Activated naive CD4-positive, alpha-beta T cell (primary cell): ENCODE measurements at places on chromosomes 7 and 10.

- no peak for DNase-seq
Measured at GRCh38 chr10:74174521-74174920, 23.5 kb downstream of the ADK start.

DNA sequence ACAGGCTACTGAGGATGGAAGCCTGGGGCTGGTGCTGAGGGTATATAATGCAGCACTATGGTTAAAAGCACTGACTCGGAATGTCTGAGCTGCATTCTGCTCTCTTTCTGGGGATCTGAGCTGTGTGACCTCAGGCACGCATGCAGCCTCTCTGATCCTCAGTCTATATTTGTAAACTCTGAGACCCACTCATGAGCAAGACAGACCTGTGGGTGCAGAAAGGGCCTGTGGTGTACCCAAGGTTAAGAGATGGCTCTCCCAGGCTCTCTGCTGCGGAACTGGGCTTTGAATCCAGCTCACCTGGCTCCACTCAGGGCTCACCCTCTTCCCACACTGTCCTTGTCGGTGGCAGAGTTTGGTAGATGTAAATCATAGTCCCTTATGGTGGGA lies 89.9 kb downstream of the CHST15 start:
- no peak for DNase-seq

GRCh38 chr10:63520500-63521415 lies at the start of gene REEP3:
REEP3 (plus strand) TSS chr10:63521401; CDS start chr10:63521546, 145 bp downstream.
- peak; percentile 4 for DNase-seq

DNA sequence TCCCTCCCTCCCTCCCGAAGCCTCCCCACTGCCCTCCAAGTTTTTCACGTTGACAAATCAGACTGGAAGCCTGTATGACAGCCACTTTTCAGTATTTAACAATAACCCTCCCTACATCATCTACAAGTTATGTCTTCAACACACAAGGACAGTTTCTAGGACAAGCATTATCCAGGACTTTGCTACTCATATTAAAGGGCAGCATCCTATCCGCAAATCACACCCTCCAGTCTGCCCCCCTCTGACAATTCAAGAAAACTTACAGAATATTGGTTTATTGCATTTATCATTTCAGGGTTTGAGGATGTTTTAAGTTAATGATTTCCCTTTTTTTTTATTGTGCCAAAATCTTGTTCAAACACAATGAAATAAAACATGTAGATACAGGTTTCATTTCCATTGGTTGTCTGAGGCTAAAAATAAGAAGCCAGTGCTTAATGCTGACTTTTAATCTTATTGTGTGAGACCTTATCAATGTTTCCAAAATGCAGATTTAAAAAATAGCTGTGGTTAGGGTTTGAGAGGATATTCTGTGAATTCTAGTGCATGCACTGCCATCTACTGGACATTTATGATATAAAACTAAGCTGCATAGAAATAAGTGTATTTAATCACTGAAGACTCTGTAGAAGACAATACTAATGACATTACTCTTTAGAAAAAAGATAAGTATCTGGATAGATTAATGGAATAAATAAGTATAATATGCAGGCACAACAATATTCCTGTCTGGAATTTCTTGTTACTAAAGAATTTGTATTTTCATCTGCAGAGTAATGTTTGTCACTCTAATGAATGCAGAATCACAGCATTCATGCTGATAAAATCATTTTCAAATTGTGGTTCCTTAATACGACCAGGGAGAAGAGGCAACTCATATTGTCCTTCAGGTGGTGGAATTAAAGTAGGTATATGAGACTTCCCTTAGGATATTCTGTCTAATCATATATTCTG lies 64.1 kb downstream of the CAV1 start:
- no peak for DNase-seq

DNA sequence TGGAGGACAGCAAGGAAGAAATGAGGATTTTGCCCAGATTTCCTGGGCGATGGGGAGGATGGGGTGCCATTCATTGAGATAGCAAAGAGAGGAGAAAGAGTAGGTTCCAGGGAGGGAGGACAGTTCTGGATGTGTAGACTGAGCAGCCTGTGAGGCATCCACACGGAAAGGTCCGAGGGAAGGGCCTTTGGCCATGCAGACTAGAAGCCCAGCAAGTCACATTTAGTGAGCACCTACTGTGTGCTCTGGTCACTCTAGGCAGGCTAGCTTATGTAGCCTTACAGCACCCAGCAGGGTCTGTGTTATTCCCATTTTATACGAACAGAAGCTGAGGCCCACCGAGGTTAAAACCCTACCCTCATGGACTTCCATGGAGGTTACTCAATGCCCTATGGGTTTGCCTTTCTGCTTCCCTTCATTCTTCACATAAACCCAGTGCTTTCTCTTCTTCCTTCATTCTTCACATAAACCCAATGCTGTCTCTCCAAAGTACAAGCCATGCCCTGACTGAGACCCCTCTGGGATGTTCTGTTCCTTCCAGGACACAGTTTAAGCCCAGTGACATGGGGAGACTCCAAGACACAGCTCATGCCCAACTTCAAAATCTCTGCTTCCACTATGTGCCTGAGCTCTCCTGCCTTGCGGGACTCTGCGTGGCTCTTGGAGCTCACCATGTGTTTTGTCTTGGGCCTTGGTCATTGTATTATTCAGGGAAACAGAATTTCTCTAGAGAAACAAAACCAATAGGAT lies 13.7 kb downstream of the IL2RA start:
- no peak for DNase-seq

- DNase-seq = no peak
Measured at GRCh38 chr10:113519681-113520115, 33.2 kb upstream of the HABP2 start.

GRCh38 chr10:67127441-67127840 lies 201.6 kb downstream of the LRRTM3 start:
- DNase-seq = no peak

- no peak for DNase-seq
Measured at GRCh38 chr10:114273910-114274309, 34.9 kb downstream of the VWA2 start.

DNA sequence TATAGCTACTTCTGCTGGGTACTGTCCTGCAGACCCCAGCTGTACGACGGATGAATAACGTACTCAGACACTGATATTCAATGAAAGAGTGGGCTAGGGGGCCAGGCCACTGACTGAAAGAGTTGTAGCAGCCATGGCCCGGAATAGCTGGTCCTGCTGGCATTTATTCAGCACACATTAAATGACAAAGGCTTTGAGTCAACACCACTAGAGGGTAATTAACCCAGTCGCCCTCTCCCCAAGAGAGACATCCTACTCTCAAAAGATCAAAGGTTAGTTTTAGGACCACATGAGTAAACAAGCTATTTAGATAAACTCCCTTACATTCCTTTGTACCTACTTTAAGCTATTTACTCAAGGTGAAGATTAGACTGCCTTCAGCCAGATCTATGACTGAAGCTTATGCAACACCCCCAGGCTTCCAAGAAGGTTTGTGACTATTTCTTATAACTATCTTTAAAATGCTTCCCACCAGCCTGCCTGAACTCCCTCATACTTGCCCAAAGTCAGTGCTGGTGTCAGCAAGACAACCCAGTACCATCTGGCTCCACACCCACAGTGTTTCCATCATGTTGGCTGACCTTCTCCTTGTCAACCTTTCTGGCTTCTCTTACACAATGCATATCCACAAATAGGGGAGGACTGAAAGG lies 629.1 kb downstream of the SORCS1 start:
- DNase-seq = no peak

DNA sequence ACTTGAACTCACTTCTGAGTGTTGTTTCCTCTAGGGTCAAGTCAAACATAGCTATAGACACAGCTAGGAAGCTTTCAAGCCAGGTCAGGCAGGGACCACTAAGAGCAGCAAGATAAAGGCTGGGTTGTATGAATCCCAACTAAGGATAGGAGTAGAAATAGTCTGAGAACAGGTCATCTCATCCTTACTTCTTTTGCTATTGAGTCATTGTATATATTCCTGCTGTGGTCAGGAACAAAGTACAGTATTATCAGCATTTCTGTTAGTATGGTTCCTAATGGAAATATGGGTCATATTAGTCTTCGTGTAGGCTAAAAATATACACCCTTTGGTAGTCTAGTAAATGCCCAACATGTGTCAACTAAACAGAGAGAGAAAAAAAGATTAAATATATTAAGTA lies 145.3 kb downstream of the BTAF1 start:
- DNase-seq = no peak

- DNase-seq = no peak
Measured at GRCh38 chr10:3773460-3774017, 11.5 kb downstream of the KLF6 start.

DNA sequence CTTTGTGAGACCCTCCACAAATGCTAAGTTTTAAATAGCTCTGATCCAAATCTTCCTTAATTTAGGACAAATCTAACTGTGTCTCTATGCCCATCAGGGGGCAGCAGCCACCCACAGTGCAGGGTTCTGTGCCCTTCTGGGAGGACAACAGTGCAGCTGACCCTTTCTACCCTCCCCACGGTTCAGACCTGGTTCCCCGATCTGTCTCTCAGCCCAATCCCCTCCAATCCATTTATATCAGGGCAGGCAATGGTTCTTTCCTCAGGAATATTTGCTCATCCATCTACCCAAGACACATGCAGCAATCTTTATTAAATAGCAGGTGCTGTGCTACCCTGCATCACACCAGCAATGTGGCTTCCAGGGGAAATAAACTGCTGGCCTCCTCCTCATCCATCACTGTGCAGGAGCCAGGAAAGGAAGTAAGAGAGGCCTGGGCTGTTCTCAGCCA lies 4.0 kb upstream of the RBM28 start:
- peak; percentile 6 for DNase-seq

GRCh38 chr10:1126461-1126860 lies 70.3 kb downstream of the WDR37 start:
- no peak for DNase-seq

DNA sequence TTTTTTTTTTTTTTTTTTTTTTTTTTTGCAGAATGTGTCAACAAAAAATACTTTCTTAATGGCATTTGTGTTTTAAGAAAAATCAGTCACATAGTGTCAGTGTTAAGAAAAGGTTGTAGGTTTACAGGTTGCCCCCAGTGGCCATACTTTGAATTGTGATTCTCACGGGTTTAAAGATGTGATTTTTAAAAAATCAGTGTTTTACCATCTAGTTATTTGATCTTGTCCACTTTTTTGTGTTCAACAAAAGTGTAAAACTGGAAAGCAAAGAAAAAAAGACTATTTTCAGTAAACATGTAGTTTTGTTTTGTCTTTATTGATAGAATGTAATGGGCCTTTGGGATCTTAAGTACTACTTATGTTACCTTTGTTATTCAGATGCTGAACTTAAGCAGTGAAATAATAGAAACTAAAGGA lies 25.7 kb downstream of the SUV39H2 start:
- DNase-seq = no peak

DNA sequence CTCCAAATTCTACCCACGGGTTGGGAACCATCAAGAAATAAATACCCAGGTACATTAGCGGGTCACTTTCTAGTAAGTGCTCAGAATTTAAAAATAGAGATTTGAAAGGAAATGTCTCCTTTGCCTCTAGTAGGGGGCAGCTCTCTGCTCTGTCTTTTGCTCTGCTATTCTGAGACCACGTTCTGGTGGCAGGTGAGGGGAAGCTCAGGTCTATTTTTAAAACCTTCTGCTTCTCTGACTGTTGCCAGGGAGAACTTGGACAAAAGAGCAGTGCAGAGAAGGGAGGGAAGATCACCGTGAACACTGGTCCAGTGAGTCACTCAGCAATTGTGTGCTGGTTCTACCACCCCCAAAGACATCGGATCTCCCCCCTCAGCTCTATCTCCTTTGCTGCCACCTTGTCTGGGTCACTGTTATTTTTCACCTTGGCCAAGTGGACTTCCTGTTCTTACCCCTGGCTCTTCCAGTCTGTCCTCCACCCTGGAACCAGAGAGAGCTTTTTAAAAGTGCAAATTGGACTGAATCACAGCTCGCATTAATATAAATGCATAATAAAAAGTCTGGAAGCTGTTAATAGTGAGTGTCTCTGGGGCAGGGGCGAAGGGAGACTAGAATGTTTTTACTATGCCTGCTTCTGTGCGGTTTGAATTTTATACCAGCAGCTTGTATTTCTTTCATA lies 72.4 kb upstream of the LOXL4 start:
- DNase-seq = no peak

GRCh38 chr10:78754269-78755062 lies 314.3 kb upstream of the ZMIZ1 start:
- DNase-seq = no peak

DNA sequence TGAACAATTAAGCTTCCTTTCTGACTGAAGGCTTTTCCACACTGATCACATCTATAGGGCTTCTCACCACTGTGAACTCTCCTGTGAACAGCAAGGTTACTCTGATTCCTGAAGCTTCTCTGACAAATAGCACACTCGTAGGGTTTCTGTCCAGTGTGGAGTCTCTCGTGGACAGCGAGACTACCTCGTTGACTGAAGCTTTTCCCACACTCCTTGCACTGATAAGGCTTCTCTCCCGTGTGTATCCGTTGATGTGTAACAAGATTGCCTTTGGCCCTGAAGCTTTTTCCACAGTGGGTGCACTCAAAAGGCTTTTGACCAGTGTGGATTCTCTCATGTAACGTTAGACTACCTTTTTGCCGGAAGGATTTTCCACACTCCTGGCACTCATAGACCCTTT lies 4.4 kb downstream of the ZNF32 start:
- no peak for DNase-seq

DNA sequence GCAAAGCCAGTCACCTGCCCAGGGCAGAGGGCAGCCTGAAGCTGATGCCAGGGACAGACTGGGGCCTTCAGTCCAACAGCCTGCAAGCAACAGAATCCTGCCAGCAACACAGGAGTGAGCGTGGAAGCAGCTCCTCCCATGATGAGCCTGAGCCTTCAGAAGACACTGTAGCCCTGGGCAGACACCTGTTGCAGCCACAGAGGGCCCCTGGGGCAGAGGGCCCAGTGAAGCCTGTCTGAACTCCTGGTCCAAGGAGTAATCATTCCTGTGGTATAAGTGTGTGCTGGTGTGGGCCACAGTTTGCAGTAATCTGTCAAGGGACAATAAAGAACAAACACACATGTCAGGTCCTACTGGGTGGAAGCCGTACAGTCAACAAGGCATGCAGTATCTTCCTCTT lies 2.9 kb upstream of the PFKP start:
- DNase-seq = no peak

DNA sequence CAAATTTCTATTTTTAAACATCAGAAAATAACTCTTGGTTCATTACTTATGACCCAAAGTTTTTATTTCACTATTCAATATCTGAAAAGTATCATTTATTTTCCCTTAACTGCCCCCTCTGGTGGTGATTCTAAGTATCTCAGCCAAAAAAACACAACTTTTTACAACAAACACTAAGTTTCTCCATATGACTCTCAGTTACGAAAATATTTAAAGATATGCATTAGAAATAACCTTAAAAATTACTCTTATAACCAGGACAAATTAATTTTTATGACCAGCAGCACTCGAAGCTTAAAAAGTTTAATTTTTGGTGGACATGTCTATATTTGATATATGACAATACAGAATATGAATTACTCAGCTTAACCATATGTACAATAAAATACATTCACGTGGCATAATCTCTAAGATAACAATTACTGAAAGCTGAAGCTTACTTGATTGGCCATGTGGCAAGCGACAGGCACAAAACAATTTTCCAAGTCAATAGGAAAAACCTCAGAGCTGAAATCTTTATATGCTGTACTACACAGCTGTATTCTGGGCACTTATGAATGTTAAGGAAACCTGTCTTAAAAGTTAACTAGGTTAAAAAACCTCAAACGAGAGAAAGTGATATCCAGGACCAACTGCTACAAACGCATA lies 2.3 kb downstream of the HNRNPA2B1 start:
- DNase-seq = no peak
